ENCODE measurements at places on chromosomes 11 and 22.

DNA sequence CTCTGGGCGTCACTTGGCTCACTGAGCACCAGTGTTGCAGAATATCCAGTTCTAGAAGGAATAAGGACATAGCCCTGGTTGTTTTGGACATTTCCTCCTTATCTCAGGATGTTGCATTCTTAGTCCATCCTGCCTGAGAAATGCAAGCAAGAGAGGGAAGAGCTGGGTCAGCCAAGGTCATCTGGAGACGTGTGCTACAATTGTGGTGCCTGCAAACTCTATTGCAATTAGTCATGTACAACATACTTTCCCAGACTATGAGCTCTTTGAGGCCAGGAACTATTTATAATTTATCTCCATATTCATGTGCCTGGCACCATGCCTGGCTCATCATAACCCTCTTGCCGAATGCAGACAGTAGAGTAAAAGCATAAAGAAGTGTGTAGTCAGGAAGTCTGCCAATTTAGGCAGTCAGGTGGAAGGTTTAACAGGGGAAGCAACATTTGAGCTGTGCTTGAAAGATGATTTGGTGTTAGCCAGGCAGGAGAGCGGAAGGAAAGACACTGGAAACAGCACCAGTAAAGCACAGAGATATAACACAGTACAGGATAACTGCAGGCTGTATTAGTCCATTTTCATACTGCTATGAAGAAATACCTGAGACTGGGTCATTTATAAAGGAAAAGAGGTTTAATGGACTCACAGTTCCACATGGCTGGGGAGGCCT lies 129.4 kb upstream of the PAX6 start:
- DNase-seq = peak; percentile 23
- no peaks in the 10 kb centered on the region for H3K36me3 ChIP-seq
- no peak overlapping the region for H3K4me3 ChIP-seq
- H3K4me1 ChIP-seq = peaks cover 16% of the 10 kb centered on the region
- peaks cover 18% of the 10 kb centered on the region for H3K27me3 ChIP-seq

DNA sequence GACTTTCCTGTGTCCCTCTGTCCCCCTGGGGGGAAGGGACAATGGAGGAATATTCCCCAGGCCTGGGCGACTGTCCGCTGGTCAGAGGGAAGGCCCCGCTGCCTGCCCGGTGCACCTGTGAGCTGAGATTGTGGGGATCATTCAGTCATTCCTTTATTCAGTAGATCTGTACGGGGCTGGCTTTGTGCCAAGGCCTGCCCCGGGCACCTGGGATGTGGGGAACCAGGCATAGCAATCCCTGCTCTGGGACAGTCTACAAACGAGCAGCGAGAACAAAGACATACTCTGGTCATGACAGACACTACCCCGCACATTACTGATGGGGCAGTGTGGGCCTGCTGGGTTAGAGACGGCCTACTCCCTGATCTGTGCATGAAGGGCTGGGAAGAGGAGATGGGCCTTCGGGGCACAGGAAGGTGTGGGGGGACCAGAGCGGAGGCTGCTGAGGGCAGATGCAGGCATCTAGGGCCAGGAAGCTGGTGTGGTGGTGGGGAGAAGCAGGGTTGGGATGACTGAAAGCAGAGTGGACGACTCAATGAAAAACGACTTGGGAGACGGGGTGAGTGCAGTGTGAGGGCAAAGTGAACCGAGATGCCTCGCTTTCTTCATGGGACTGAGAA lies 1.8 kb upstream of the MYO7A start:
- H3K4me3 ChIP-seq = no peak overlapping the region
- no peak for DNase-seq
- H3K27ac ChIP-seq = no peak overlapping the region
- no peaks in the 10 kb centered on the region for H3K36me3 ChIP-seq
- peaks cover 6% of the 10 kb centered on the region for H3K27me3 ChIP-seq
- peaks cover 19% of the 10 kb centered on the region for H3K4me1 ChIP-seq

DNA sequence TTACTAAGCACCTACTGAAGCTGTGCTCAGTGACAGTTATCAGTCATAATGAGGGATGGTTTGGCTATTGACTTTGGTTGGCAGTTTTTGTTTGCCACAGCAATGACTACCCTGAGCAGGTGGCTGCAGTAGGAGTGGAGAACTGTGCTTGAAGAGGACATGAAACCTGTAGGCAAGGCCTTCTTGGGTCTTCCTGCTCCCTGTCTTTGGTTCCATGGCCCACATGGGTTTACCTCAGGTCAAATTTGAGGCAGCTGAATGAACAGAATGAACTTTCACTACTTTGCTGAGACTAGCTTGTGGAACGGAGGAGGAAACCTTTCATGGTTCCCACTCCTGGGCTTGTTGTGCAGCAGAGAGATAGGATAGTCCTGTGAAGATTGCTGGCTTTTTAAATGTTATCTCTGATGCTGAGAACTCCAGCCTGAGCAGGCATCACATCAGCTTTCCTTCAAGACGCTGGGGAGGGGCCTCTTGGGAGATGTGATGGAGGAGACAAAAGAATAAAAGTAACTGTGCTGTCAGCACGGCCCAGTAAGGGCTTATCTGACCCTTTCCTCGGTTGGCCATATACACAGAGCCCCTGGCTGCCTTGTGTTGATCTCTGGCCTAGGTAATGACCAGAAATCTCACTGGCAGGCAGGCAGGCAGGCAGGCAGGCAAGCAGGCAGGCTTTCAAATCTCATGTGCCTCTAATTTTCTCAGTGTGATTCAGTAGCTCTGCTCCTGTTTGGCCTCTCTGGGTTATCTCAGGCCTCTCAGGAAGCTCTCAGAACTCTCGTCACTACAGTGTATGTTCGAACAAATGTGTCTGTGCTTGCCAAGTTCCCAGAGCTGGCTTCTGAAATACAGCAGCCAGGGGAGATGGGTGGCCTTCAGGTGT lies 12.0 kb downstream of the STIM1 start:
- DNase-seq = no peak
- no peaks in the 10 kb centered on the region for H3K27me3 ChIP-seq
- H3K36me3 ChIP-seq = no peaks in the 10 kb centered on the region
- no peak overlapping the region for H3K27ac ChIP-seq

DNA sequence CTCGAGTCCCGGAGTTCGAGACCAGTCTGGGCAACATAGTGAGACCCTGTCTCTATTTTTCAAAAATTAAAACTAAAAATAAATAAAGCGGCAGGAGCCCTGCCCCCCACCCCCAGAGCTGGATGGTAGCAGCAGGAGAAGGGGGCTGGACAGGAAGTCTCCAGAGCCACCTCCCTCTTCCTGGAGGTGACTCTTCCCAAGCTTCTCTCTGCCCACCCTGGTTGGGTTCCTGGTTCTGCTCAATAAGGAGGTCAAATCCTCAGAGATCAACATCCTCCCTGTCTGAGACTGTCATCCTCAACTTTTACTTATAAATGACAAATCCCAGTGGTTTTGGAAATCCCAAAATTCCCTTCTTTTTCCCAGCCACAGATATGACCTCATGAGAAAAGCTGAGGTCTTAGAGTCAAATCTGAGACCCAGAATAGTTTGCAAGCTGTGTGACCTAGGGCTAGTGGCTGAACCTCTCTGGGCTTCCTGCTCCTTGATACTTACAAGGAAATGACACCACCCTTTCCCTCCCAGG lies 987 bp downstream of the C1QTNF6 start:
- peak overlapping the region; percentile 96 for H3K27ac ChIP-seq
- H3K4me3 ChIP-seq = peak overlapping the region; percentile 88

DNA sequence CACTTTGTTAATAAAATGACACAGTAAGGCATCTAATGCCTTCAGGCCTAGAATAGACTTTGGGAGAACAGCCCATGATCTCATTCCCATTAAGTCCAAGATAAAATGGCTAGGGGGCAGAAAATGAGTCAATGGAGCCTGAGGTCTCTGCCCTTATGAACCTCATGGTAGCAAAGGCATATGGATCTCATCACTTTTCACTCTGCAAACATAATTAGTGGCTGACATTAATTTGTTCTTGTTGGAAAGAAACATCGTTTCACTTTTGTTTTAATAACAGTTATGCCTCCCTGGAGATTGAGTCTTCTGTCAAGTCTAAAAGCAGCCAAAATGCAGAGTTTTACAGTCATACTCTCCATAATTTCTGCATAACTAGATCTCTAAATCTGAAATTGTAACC lies 111.8 kb upstream of the API5 start:
- H3K4me1 ChIP-seq = no peaks in the 10 kb centered on the region
- H3K36me3 ChIP-seq = no peaks in the 10 kb centered on the region
- H3K27ac ChIP-seq = no peak overlapping the region

- H3K4me3 ChIP-seq = no peak overlapping the region
- H3K27me3 ChIP-seq = peaks cover 2% of the 10 kb centered on the region
- H3K27ac ChIP-seq = no peak overlapping the region
- peaks cover 5% of the 10 kb centered on the region for H3K4me1 ChIP-seq
- DNase-seq = peak; percentile 3
Observed at GRCh38 chr22:46996595-46997310, 234.3 kb downstream of the TBC1D22A start.

All from HFFc6 (cell line).